Activated CD8-positive, alpha-beta memory T cell treated with anti-CD3 and anti-CD28 coated beads for 4 hours (primary cell): ENCODE measurements at places on chromosomes 6 and 20.

- no peak for DNase-seq
Observed at GRCh38 chr20:15026759-15027158, 689.3 kb upstream of the FLRT3 start.

- no peak for DNase-seq
Observed at GRCh38 chr6:15887491-15888461, 224.9 kb upstream of the DTNBP1 start.

GRCh38 chr6:12832226-12832735, 115.7 kb downstream of the PHACTR1 start:
- no peak for DNase-seq

- no peak for DNase-seq
Observed at GRCh38 chr6:98831057-98831958, 3.1 kb upstream of the POU3F2 start.

DNA sequence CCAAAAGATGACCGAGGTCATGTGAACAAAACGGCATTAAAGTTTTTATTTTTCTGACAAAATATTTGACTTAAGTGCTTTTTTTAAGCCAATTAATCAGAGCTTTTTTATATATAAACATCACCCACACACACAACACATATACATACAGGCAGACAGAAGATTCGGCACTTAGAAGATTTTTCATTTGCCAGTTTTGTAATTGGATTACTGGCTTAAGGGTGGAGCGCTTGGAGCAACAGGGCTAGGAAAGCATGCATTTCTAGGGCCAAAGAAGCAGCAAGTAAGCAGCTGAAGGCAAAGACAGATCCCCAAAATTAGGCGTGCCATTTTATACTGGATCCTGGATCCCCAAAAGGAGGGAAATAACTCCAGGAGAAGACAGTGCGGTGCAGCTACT, 30.3 kb downstream of the SAMD5 start:
- DNase-seq, result no peak

- no peak for DNase-seq
Observed at GRCh38 chr6:155530219-155530834, 74.7 kb upstream of the NOX3 start.

DNA sequence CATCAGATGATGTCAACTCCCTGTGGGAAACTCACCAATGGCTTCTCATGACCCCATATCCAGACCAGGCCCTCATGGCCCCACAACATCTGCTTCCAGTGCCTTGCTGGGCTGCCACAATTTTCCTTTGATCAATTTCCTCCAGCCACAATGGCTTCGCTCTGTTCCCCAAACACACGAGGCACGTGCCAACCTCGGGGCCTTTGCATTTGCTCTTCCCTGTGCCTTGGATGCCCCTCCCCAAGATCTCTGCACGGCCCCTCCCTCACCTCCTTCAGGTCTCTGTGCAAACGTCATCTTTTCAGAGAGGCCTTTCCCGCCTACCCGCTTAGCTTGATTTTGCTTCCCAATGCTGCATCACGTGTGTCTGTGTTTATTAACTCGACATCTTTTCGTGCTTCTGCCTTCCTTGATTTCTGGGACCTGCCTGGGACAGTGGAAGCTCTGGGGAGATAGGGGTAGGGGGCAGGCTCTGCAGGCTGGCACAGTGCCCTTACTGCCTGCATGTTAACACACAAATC, 13.1 kb downstream of the PEDS1 start:
- DNase-seq, result no peak

DNA sequence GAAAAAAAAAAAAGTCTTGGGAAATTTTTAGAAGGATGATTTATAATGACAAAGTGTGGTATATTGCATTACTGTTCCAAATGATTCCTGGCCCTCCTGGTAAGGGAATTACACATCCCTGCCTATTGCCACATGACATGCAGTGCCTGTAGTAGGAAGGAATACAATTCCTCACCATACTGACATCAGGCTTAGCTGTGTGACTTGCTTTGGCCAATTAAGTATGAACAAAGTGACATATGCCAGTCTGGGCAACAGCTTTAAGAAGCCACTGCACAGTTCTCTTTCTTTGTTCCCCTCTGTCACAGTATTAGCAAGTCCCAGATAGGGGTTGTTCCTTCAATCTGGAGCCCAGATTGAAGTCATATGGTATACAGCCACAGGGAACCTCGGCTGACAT, 100.5 kb downstream of the KIF13A start:
- no peak for DNase-seq

GRCh38 chr20:63508072-63508768, 9.3 kb upstream of the EEF1A2 start:
- DNase-seq, result no peak

GRCh38 chr20:47680804-47681529, 104.3 kb downstream of the SULF2 start:
- no peak for DNase-seq

GRCh38 chr6:22320750-22321149, 23.9 kb upstream of the PRL start:
- DNase-seq, result no peak

DNA sequence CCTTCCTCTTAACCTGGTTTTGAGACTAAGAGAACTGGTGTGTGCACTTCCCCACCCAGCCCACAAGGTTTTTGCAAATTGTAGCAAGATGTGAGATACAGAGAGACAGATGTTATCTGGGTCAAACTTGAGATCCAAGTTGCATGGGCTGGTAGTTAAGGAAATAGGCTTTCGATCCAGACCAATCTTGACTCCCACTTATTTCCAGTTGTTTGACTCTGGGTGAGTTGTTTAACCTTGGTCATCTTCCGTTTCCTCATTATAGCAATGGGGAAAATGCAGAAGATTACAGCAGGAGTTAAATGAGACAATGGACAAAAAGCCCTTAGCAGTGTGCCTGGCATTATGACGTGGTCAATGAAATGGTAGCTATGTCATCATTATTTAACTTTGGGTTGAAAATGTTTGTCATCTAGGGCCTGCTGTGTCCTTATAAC, 1.7 kb downstream of the SNX21 start:
- no peak for DNase-seq

- DNase-seq, result peak; percentile 60
Observed at GRCh38 chr6:30541515-30542403, 14.5 kb downstream of the GNL1 start.

DNA sequence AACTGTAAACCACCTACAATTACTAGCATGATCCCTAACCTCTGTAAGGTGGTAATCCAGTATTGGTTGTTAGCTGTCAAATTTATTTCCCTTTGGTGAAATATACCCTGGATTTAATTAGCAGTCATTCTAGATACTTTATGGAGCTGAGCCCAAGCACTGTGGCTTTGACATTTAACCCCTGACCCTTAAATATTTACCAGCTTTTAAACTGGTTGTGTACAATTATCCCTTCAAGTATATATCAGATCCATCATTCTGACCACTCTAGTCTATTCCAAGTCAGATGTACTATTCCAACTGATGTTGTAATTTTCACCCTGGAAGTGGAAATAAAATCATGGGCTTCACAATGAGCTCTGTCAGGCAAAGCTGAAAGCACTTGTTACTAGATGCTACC, 229.6 kb downstream of the FOXC1 start:
- DNase-seq, result no peak

- DNase-seq, result no peak
Observed at GRCh38 chr6:143802833-143803565, 40.1 kb upstream of the LTV1 start.

DNA sequence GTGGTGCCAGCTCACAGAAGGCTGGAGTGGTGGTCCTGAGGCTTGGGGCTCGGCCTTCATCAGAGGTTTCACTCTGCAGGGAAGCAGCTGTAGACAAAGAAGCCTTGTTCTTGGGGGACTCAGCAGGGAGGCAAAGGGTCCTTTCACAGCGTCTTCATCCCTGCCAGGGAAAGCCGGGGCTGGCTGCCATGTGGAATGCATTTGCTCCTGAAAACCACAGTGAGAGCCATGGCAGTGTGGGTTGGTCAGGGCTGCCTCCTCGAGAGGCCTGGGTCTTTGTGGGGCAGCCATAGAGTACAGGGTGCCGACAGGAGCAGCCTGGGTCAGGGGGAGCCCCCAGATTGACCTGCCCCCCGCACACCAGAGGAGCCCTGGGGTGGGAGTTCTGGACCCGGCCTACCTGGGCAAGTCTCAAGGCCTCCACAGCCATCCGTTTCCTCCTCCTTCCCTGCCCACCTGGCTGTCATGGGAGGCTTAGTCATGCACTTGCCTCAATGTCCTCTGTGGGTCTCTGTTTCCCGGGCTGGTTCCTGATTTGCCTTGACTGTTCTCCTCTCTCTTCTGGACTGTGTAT, 144.0 kb downstream of the CDC5L start:
- DNase-seq, result no peak

DNA sequence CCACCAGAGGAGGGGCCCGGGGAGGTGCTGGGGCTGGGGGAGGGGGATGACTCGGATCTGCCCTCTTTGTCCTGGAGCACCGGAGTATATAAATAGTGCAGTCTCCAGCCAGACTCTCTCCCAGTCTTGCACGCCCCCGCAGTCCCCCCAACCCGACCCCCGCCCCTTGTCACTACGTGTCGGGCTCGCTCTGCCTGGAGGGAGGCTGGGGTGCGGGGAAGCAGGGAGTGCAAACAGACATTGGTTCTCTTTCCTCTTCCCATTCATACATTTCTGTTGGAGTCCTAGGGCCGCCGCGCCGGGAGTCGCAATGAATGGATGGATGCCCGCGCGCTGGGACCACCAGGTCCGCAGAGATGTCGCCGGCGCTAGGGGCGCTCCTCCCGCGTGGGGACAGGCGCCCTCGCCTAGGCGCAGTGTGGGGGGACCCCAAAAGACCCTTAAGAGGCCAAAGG, 179.3 kb downstream of the TBXT start:
- no peak for DNase-seq

DNA sequence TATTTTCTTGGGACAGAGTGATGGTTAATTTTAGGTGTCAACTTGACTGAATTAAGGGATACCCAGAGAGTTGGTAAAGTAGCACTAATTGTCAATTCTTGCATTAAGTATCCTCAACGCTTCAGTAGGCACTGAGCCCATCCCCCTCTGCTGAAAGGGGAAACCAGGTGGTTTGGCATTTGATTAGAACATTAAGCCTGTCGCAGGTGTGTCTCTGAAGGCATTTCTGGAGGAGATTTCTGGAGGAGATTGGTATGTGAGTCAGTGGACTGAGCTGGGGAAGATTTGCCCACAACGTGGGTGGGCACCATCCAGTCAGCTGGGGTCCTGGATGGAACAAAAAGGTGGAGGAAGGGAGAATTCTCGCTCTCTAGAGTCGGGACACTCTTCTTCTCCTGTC, 119.8 kb downstream of the RFX6 start:
- DNase-seq, result no peak

- DNase-seq, result no peak
Observed at GRCh38 chr6:70663881-70664466, 3.7 kb upstream of the SMAP1 start.

DNA sequence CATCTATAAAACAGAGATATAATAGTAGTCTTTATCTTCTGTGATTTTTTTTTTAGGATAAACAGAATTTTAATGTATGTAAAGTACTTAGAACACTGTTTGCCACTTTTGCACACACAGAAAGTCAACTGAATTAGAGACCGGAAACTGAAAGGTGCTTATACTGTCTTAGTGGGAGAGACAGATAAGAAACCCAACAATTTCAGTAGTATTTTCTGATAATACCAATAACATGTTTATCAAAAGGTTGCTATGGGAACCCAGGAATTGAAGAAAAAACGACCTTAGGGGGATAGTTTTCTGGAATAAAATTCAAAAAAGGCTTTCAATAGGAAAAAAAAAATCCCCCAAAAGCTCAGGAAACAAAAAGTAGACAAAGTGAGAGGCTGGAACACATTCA, 138.6 kb downstream of the BCKDHB start:
- DNase-seq, result no peak

- no peak for DNase-seq
Observed at GRCh38 chr6:44456070-44456965, 68.8 kb downstream of the CDC5L start.

DNA sequence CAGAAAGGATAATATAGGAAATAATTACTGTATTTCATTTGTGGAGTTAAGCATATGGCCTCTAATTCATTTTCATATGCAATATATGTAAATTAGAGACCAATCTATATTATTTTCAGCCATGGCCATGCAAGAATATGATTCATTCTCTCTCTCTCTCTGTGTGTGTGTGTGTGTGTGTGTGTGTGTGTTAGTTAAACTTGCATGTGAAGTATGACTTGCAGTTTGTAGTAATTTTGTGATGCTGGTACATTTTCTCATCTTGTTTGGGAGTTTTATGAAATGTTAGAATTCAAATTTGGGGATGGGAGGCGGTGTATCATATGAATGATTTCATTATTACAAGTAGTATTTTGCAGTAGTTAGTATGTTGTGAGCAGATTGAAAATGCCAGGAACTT, 74.8 kb downstream of the JARID2 start:
- DNase-seq, result no peak

DNA sequence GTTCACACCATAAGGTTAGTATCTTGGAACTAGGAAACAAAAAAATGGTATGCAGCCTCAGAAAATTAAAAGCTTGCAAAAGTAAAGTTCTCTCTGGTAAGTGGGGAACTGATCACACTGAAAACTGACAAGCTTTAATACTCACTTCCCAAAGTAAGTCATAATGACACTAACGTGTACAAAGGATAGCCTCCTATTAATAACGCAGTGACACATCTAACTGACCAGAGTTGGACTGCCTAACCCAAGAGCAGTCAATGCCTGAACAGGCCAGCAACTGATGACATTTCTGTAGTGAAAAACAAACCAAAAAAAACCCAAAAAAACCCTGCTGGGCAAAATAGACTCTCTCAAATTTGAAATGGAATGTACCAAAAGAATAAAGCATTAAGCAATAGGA, 30.7 kb downstream of the CHD6 start:
- no peak for DNase-seq

DNA sequence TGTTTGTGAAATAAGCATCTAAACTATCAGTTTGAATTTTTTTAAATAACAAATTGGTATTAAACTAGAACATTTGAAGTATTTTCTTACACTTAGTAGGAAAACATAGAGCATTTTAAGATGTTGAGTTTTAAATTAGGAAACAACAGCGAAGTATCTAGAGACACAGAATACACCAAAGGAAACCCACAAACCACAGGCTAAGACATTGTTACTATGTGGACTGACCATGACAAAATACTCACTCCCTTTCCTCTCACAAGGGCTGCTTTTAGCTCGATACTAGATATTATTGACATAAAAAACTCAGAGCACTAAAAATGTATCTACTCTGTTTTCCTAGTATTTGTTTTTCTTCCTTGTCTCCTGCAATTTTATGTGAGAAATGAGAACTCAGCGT, 266.0 kb upstream of the CITED2 start:
- DNase-seq, result no peak

DNA sequence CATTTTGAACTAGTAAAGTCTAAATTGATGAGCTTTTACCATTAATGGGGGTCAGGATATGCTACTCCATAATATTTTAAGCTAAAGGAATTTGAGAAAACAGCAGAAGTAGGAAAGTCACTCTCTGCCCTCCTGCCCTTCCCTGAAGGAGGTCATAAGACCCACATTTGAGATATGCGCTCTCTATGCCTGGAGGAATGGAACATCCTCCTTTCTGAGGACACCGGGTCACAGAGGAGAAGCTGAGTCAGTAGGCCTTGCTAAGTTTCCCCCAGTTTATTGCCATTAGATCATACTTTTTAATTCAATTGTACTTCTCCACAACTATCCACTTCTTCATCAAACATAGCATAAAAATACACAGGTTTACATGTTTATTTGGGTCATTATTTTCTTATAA, 40.3 kb downstream of the AKAP7 start:
- DNase-seq, result no peak

- no peak for DNase-seq
Observed at GRCh38 chr6:79455446-79455845, 81.8 kb downstream of the LCA5 start.
